ENCODE measurements at places on chromosomes 11 and 22.

DNA sequence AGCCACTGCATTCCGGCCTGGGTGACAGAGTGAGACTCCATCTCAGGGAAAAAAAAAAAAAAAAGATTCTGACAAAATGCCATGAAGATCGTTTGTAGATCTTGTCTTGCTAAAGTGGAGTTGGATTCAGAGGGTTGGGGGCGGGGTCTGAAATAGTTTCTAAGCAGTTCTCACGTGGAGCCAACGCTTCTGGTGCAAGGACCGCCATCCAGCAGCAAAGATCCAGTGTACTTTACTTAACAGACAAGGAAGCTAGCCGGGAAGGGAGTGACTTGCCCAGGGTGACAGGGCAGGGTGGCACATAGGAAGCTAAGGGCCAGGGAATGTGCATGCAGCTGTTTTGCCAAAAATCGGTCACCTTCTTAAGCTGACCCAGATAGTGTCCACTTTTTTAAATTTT lies 27.4 kb downstream of the APOL1 start:
- DNase-seq = no peak

GRCh38 chr11:12175694-12176241 lies 65.4 kb downstream of the MICAL2 start:
- DNase-seq = no peak

GRCh38 chr11:9498457-9499078 lies 37.8 kb downstream of the ZNF143 start:
- DNase-seq = no peak

- DNase-seq = no peak
Measured at GRCh38 chr22:20439928-20440575, 2.4 kb upstream of the SCARF2 start.

- DNase-seq = no peak
Measured at GRCh38 chr22:19197997-19198865, 19.7 kb upstream of the SLC25A1 start.

DNA sequence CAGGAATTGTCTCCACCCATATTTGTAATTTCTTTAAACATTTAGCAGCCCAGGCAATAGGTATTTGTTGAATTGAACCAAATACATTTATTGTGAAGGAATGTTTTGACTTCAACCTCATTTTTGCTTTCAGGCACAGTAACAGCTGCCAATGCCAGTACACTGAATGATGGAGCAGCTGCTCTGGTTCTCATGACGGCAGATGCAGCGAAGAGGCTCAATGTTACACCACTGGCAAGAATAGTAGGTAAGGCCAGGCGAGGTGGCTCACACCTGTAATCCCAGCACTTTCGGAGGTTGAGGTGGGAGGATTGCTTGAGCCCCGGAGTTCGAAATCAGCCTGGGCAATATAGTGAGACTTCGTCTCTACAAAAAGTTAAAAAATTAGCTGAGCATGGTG lies 20.9 kb downstream of the ACAT1 start:
- no peak for DNase-seq

- DNase-seq = no peak
Measured at GRCh38 chr11:66459138-66459778, 7.4 kb upstream of the PELI3 start.

DNA sequence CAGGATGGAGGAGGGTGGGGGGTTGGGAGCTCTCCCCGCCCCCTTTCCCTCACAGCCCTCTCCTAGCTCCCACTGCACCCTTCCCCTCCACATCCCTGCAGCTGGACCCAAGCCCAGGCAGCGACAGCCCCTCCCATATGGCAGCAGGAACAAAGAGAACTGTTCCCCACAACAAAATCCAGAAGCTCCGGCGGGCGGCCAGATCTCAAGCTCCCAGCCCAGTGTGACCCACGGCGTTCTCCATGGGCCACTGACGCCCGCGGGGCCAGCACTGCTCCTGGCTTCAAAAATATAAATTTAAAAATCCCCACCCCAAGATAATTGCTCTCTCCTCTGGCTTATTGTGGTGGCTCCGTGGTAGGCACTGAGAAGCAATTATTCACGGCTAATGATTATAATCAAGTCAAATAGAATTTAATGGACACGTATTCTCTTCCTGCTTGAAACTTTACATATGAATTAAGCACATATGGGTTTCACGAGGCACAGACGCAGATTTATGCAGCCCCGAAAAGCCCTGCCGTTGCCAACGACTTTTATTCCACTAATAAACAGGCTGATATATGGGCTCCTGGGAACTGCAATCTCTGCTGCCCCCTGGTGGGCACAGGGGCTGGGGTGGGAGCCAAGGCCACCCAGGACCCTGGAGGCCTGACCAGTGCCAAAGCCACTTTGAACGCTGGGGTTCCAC lies 17.5 kb downstream of the MACROD1 start:
- peak; percentile 58 for DNase-seq

- no peak for DNase-seq
Measured at GRCh38 chr11:116842909-116843308, 5.5 kb upstream of the APOA1 start.

- DNase-seq = no peak
Measured at GRCh38 chr11:44312876-44313275, 2.9 kb upstream of the ALX4 start.

GRCh38 chr22:35325209-35325608 lies 25.5 kb downstream of the TOM1 start:
- DNase-seq = no peak

DNA sequence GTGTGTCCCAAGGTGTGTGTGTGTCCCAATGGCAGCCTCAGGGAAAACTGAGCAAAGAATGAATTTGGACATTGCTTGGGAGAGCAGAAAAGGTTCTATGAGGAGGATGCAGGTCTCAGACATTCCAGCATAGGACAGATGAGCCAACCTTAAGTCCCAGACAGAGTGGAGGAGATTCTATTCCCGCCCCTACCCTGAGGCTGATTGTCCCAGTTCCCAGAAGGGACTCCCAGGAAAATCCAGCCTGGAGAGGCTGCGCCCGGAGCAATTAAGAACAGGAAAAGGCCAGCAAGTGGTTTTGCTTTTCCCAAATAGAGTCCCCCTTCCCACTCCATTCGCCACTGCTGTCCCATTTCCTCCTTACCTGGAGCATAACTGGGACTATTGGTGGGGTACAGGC lies 54.1 kb downstream of the RELT start:
- DNase-seq = no peak

GRCh38 chr11:89381094-89381493 lies 110.1 kb downstream of the NOX4 start:
- DNase-seq = no peak

DNA sequence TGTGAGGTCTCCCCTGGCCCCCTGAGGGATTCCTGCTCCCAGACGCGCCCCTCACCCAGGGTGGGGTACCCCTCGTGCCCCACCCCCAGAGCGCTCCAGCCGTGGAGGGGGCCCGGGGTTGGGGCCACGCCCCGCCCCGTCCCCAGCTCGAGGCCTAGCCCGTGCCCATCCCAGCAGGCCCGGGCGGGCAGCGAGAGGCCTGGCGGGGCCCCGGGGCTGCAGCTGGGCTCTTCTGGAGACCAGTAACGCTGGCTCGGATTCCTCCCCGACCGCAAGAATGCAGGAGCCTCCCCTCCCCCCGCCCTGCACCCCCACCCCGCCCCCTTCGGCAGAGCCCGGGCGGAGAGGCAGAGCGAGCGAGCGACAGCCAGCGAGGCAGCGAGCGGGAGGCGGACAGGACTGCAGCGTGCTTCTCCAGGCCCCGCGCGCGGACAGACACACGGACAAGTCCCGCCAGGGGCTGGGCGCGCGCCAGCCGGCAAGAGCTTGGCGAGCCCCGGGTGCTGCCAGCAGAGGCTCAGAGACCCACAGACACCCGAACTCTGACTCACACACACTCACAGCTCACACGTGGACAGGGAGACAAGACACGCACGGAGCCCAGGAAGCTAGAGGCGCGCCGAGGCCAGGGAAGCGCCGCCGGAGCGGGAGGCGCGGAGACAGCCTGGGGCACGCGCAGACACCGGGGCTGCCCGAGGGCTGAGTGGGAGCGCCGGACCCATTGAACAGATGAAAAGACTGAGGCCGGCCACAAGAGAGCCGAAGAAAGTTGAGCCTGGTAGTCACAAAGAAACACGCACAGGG lies 15.2 kb downstream of the BCL9L start:
- DNase-seq = peak; percentile 35

GRCh38 chr11:14519597-14519916 lies 629 bp downstream of the PSMA1 start:
- DNase-seq = no peak

DNA sequence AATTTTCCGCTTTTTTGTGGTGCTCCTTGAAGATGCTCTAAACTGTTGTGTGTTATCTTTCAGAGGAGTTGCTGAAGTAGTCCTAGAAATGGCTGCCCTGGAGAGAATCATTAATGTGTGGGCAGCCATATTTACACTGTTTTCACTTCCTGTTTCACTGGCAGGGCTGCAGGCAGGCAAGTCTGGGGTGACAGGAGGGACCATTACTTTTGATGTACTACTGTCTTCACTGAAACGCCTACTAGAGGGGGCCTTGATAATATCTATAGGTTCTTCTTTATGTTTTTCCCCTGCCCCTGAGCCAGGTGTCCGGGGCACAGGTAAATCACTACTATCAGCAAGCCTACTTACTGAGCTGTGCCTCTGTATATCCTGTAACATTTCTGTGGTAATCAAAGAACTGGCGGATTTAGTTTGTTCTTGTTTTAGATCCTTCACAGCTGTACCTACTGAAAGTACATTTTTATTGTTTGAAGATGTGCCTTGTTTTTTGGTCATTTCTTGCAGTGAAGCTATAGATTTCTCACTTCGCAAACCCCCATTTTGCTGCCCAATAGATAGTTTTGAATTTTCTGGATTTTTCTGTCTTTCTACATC lies 39.7 kb downstream of the ACAT1 start:
- no peak for DNase-seq

GRCh38 chr11:32531528-32531927 lies 52.1 kb upstream of the EIF3M start:
- DNase-seq = no peak

GRCh38 chr11:74195828-74196227 lies 24.7 kb downstream of the PPME1 start:
- DNase-seq = no peak

- no peak for DNase-seq
Measured at GRCh38 chr11:5197536-5197935, 2.9 kb downstream of the OR51V1 start.

DNA sequence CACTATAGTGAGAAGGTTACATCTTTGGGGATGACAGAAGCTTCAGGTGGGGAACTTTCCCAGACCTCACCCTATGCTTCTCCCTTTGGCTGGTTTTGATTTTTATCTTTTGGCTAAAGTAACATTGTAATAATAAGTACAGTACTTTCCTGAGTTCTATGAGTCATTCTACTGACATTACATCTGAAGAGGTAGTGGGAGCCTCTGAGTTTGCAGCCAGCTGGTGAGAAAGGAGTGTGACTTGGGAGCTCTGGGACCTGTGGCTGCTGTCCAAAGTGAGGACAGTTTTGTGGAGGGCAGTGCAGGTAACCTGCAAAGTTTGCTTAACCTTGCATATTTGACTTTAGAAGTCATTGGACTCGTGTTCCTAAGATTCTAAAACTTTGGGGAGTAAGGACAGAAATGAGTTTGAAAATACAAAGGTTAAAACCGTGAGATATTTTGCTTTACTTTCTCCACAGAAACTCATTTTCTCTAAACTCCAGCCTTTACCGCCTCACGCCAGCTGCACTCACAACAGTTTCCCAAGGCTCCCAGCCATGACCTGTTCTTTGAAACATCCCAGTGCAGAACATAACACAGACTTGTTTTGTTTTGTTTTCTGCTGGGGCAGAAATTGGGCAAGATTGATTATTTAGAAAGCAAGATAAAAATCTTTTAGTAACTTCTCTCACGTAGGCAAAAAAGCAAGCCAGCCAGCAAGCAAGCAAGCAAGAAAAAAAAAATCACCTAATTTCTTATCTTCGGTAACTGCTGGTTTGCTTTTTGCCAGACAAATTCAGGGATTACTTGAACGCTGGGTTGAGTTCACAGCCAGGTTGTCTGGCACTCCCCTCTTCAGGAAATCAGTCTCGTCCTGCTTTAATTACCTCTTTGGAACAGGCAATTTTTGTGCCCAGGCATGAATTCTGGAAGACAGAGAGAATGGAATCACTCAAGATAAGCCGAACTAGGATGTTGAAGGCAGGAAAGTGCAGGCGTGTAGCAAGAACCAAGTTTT lies 478.3 kb upstream of the ISX start:
- no peak for DNase-seq

DNA sequence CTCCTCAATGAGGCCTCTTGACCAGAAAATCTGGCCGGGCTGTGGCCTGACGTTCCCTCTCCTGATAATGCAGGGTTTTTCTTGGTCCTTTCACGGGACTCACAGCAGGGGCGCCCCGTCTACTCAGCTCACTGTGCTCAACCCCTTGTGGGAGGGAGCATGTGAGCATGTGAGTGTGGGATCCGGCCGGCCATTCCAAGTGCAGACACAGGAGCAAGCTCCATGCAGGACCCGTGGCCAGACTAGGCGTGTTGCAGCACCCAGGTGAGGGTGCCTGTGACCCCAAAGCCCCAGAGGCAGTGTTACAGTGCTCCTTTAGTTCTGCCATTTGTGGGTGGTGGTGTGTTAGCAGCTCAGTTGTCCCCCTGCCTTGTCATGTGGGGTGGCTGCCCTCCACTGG lies 18.0 kb downstream of the DHCR7 start:
- no peak for DNase-seq

Data from activated T-helper 1 cell treated with anti-CD3 and anti-CD28 coated beads, Interleukin-2, amount 50 U/mL, for 16 hours (primary cell).